IMR-90 (cell line): ENCODE measurements at places on chromosomes 7 and 10. TPM values are rescaled to one million over a fixed set of nuclear protein-coding genes. Genes with fewer than 3 reads are reported as not detected.

The ANLN gene
- total RNA-seq, result 209 and 276 TPM in 2 replicates

The LRRC4 gene
- 0.54 and 0.56 TPM in 2 replicates for total RNA-seq

The FZD8 gene
- total RNA-seq, result 3.6 and 4.4 TPM in 2 replicates

The PPP1R3A gene
- not detected in 2 replicates for total RNA-seq

The STEAP4 gene
- total RNA-seq, result not detected in 2 replicates

The VSTM4 gene
- 2.5 and 2.9 TPM in 2 replicates for total RNA-seq

The RBP3 gene
- not detected in 2 replicates for total RNA-seq

The TUBB8 gene
- total RNA-seq, result not detected in 2 replicates

The FAM25C gene
- not detected in 2 replicates for total RNA-seq

The NUTM2E gene
- not detected in 2 replicates for total RNA-seq

The MYH16 gene
- 0.18 and 0.28 TPM in 2 replicates for total RNA-seq

The ATOH7 gene
- total RNA-seq, result not detected in 2 replicates

The OR2A5 gene
- total RNA-seq, result not detected in 2 replicates

The HYAL4 gene
- not detected in 2 replicates for total RNA-seq

The NUTM2A gene
- under 0.01 and 0.18 TPM in 2 replicates for total RNA-seq

The COL28A1 gene
- total RNA-seq, result under 0.01 TPM in 2 replicates

The MYL10 gene
- total RNA-seq, result not detected in 2 replicates

The SHH gene
- total RNA-seq, result under 0.01 TPM in 1 of 2 replicates, not detected in the other
